ENCODE measurements at places on chromosomes 2 and 18.

- no peak for DNase-seq
These were observed 3.8 kb downstream of the FHL2 start for GRCh38 chr2:105394951-105395611.

GRCh38 chr2:159501743-159502142 lies 114.6 kb downstream of the BAZ2B start:
- DNase-seq: no peak

- no peak for DNase-seq
These were observed 61.2 kb upstream of the RAB27B start for GRCh38 chr18:54767098-54767497.

- no peak for DNase-seq
These were observed 249.0 kb downstream of the DYSF start for GRCh38 chr2:71702071-71702970.

DNA sequence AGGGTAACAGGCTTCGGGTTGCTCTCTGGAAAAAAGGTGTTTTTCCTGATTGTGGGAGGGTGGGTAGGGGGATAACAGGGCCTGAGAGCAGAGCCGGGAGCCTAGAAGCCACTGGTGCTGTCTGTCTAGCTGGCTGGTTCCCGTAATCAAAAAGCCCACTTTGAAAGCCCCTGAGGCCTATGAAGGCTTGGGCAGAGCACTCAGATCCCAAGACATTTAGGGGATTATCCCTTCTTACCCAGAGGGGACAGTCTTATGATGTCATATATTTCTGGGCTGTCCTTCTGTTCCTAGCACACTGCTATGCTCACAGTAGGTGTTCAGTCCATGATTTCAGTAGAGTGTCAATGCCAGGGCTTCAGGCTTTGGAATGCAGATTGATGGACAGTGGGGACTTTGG lies 45.1 kb downstream of the CELF4 start:
- no peak for DNase-seq

DNA sequence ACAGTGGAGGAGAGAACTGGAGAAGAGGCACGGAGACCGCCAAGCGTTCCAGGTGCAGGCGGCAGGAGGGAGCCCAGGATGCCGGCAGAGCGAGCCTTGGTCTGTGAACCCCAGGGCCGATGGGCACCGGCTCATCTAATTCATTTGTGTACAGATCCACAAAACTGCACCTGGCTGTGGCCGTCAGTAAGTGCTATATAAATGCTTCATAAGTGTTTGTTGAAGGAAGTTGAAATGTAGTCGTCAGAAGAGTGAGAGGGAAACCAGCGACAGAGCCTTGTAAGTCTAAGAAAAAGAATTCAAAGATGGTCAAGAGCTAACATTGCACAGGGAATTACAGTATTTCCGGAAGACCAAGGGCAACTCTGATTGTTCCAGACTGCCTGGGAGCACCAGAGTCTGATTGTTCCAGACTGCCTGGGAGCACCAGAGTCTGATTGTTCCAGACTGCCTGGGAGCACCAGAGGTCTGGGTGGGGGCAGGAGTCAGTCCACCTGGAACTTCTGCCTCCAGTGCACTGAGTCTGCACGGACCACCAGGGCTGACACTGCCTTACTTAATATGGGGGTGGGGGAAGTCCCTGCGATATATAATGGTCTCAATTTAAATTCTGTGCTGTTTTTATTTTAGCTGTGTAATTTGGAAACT lies 112.3 kb downstream of the BCL2 start:
- no peak for DNase-seq

DNA sequence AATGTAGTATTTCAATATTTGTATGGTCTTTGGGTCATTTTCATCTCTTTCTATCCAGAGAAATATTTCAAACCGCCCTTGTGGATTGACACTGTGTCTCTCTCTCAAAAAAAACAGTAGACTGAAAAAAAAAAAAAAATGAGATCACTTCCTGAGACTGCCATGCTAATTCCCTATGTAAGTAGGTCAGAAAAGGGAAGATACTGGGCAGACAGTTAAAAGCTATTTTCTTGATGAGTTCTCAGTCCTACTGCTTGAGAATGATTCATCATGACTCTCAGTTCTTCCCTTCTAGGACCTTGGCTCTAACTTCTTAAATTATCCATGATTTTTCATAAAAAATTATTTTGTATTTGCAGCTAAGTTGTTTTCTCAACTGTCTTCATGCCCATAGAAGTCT lies 672.3 kb upstream of the REG3G start:
- DNase-seq: no peak

DNA sequence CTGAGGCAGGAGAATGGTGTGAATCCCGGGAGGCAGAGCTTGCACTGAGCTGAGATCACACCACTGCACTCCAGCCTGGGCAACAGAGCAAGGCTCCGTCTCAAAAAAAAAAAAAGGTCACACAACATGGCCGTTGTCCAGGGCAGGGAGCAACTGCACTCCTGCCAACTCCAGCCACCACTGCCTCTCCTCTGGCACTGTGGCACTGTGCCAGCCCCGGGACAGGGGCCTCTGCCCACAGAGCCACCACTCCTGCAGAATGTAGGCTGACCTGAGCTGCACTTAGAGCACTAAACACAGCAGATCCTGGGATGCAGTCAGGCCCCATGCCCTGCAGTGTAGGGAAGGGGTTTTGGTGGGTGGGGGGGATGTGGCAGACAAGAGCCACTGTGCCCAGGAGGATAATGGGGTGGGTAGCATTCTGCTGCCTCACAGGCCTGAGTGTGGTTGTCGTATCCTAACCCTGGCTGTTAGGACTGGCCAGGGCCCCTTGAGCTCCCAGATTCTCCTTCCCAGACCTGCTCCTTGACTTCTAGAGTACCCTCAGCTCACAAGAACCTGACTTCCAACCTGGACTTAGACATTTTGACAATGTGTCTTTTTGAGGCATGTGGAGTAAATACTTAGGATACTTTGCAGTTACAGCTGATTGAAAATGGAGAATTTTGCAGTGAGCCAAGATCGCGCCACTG lies 69.4 kb upstream of the SH3RF3 start:
- DNase-seq: no peak

DNA sequence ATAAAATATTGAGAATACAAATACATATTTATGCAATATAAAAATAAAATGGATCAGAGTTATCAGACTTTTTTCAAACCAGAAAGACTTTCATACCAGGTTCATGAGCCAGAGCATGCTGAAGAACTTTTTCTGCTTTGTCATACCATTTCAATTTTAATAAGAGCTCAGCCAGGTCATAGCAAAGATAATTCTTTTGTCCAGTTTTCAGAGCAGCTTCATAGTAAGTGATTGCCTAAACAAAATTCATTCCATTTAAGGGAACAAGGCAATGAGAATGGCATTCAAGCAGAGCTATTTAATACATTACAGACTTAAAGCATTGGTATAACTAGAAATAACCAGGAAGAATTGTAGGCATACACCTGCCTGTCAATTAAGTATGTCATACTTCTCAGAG lies 42.3 kb downstream of the TTC21B start:
- no peak for DNase-seq

DNA sequence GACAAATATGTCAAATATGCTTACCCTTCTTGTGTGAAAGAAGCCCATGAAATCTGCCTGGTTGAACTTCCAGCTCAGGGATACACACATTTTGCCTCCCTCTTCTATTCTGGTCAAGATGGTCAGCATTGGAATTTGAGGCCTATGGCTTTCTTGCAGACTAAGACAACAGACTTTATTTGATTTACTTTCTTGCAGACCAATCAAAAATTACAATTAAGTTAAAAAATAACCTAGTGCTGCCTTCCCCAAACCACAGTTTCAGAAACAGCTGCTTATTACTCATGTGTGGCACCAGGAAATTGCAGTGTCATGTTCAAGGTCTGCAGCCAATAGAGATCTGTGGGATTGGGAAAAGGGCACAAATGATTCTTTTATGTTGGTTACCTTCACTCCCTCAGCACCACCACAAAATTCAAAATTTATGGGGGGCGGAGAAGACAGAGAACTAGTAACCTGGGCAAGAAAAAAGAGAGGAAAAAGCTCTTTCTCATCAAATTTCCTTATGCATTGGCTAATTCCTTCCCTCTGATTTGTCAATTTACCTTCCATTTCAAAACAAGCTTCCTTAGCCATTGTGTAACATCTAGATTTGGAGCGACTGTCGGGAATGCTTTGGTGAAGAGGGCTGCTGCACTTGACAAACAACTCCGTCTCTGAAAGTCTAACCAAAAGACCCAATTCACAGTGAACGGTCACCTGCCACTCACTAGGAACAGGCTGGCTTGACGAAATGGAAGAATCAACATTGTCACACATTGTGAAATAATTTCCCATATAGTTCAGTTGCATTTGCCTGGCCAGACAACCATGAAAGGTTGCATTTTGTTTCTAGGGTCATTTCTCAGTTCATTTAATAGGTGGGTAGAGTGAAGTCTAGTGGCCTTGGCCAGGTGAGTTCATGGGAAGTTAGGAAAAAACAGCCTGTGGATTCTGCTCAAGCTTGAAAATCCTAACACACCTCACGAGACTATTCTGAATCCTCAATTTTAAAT lies 100.4 kb upstream of the FZD5 start:
- no peak for DNase-seq

- DNase-seq: no peak
These were observed 27.5 kb downstream of the ZNF516 start for GRCh38 chr18:76467371-76468190.

- no peak for DNase-seq
These were observed 15.0 kb downstream of the SLC3A1 start for GRCh38 chr2:44290261-44290660.

DNA sequence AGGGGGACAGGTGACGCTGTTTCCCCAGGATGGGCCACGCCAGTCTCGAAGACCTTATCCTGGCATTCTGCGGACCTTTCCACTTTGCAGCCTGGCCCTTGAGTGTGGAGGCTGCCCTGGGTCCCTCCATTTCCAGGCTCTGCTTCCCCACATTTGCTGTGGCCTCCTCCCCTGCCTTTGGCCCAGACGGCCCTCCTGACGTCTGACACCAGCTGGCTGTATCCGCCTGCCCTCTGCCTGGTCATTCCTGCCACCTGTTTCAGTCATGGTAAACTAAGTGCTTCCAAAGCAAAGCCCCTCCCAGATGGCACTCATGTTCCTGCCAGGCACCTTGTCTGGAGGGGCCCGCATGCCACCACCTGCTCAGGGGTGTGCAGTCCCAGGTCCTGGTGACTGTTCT lies 95.1 kb downstream of the ASB1 start:
- no peak for DNase-seq

DNA sequence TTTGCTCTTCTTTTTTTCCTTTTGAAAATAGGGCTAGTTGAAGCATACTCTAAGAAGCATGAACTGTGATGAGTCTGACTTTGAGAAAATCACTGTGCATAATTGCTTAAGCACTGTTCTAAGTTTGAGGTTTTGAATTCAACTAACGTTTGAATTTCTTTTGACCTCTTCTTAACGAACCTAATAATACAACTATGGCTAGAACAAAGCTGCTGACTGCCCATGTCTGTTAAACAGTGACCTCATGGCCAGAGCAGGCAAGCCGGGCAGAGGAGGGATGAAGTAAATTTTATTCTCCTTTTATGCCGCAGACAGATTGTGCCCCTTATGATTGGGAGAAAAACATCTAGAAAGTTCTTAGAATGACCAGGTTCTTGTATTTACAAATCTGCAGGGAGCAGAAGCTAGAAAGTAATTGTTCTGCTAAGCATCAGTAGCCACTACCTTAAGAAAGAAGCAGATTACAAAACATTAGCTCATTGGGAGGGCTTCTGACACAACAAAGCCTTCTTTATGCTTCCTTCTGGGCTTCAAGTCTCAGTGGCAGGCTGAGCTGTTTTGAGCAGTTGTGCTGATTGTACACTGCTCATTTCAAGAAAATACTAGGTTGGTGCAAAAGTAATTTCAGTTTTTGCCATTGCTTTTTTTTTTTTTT lies 97.8 kb upstream of the RASGRP3 start:
- no peak for DNase-seq

DNA sequence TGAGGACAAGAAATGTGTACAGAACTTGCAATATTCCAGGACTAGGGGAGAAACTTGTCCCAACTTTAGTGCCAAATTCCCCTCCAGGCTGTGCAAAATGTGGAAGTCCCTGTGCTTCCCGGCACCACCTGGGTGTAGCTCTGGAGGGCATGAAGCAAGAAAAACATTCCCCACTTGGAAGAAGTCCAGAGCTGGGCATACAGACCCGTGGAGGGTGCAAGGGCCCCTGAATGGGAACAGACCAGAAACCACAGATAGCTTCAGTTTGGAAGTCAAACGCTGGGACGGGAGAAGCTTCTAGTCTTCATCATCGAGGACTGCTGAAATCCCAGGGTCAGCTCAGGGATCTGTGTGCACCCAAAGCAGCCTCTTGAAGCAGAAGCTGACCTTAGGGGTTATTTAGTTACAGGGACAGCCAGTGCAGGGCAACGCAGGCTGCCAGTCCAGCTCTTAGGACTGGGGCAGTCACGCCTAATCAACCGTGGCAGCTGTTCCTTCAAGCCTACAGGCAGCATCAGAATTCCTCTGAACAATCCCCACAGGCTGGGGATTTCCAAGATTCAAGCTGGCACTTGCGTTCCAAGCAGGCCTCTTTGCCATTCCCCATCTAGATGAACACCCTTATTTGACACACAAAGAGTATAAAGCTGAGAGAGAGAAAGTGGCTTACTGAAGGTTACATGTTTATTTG lies 269.4 kb downstream of the LOXHD1 start:
- DNase-seq: no peak

DNA sequence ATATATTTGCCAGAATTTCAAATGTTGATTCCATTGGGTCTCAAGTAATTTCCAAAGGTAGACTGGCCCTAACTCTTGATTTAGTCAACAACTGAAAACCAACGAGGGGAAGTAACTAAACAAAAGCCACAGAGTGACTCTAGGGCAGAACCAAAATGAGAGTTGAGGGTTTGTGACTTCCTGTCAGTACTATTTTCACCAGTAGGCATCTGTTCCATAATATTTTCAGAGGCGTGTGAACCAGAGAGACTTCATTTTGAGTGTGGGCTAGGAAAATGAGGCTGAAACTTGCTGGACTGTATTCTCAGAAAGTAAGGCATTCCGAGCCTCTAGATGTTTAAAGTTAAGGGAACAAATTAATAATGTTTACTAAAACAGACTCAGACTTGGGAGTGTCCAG lies 70.6 kb downstream of the GDF7 start:
- DNase-seq: no peak

DNA sequence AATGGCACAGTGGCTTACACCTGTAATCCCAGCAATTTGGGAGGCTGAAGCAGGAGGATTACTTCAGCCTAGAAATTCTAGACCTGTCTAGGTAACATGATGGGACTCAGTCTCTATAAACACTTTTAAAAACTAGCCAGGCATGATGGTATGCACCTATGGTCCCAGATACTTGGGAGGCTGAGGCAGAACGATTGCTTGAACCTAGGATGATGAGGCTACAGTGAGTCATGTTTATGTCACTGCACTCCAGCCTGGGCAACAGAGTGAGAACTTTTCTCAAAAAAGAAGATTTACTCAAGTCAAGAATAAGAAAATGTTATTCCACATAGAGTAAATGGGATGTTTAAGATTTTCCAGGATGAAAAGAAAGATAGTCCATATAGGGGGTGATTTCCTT lies 158.6 kb downstream of the HNMT start:
- DNase-seq: no peak

DNA sequence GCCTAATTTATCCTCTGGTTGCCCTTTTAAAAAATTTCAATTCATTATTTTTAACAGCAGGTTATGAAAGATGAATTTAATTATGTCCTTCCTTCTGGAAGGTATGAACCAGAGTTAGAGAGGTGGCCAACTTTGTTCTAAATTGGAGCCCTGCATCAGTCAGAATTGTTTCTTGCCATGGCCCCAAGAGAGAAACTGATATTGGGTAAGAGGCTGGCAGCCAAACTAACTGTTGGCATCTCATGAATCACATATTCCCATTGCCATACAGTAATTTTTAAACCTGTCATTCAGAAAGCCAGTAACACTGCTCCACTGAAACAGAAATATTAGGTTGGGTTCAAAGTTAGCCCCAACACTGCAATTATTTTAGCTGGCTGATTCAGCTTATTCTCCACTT lies 67.4 kb downstream of the SMAD2 start:
- DNase-seq: no peak

GRCh38 chr2:183671233-183671632 lies 547.0 kb downstream of the NUP35 start:
- DNase-seq: no peak

Data from fibroblast of the conjunctiva (primary cell).